ENCODE measurements at places on chromosomes 12 and 14.

GRCh38 chr12:100460702-100461101, 13.0 kb upstream of the NR1H4 start:
- DNase-seq = no peak

DNA sequence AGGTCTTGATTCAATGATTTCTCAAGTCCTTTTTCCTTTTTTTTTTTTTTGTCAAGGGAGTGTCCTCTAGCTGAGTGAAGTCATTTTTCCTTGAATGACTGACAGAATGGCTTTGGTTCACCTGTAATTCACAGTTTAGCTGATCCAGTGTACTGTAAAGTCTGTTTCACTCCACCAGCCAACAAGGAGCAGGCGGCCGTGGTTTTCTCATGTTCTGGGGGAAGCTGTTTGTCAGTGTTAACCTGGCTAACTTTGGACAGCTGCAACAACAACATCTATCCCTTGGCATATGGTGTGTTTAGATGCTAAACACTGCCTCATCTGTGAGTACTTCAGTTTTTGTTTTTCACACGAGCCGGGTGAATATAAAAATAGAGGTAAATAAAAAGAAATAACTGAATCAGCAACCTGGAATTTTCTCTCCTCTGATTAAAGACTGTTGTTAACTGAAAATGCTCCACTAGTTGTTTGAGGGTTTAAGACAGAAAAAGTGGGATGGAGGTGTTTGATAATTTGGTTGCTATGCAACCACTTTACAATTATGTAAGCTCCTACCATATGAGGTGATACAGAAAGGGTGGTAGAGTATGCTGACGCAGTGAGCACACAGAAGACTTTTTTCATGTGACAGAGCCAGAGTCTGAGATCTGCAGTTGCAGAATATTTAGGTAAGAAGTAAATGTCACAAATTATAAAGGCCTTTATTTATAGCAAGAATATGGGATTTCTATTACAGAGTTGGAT, 50.3 kb upstream of the SLC2A13 start:
- DNase-seq = no peak

GRCh38 chr12:88238406-88238805, 96.3 kb downstream of the TMTC3 start:
- no peak for DNase-seq

DNA sequence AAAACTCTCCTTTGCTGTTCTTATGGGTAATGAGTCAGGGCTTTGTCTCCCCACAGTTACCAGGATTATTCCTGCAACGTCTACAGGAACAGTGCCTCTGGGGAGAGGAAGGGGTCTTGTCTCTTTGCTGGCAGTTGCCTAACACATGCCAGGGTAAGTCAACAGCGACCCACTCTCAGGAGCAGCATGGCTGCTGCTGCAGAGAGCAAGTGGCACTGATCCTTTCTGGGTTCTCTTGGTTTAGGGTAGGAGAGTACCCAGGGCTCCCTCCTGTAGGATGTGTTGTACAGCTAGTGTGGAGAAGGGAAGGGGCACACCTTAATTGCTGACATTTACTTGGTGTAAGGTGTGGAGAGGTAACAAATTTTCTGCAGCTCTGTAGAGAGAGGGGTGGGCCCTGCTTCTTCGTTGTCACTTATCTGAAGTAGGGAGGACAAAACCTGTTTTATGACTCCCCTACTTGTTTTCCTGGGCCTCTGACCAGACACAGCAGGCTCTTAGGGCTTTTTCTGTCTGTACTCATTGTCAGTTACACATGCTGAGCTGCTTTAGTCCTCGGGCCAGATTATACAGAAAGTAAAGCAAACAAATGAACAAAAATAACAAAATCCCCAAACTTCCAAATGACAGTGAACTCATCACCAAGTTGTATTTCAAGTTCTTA, 168.2 kb downstream of the ACSS3 start:
- no peak for DNase-seq

GRCh38 chr12:94091624-94092023, 56.8 kb upstream of the PLXNC1 start:
- DNase-seq = no peak

GRCh38 chr14:61077951-61078720, 97.1 kb downstream of the SLC38A6 start:
- no peak for DNase-seq

- DNase-seq = no peak
Measured at GRCh38 chr12:15186597-15186996, 34.6 kb downstream of the RERG start.

DNA sequence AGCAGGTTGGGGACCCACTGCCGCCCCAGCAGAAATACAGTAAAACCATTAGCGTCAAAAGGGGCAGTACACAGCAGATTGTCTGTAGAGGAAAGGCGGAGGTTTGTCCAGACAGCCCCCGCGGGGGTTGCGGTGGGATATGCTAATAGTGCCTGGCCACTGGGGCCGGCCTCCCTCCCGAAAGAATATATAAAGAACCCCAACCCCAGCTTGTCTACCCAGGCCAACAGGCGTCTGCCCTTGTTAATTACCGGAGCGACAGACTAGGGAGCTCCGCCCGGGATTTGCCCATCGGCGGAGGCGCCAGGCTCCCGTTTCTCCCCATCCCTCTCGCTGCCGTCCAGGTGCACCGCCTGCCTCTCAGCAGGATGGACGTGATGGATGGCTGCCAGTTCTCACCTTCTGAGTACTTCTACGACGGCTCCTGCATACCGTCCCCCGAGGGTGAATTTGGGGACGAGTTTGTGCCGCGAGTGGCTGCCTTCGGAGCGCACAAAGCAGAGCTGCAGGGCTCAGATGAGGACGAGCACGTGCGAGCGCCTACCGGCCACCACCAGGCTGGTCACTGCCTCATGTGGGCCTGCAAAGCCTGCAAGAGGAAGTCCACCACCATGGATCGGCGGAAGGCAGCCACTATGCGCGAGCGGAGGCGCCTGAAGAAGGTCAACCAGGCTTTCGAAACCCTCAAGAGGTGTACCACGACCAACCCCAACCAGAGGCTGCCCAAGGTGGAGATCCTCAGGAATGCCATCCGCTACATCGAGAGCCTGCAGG, at the start of gene MYF5:
TSS of gene MYF5 (plus strand) at position 217 of the 774 bp plus-strand sequence. CDS start at position 369, 152 bp downstream.
- DNase-seq = no peak

GRCh38 chr14:69982886-69983285, 103.7 kb downstream of the SMOC1 start:
- DNase-seq = no peak

- DNase-seq = no peak
Measured at GRCh38 chr14:29220072-29220471, 453.5 kb downstream of the FOXG1 start.

GRCh38 chr14:92160619-92161018, 38.9 kb downstream of the CPSF2 start:
- DNase-seq = no peak

- no peak for DNase-seq
Measured at GRCh38 chr12:122067966-122068365, 10.6 kb upstream of the MLXIP start.

- no peak for DNase-seq
Measured at GRCh38 chr14:31966896-31967668, 110.0 kb upstream of the ARHGAP5 start.

GRCh38 chr12:124947561-124948398, 33.3 kb upstream of the UBC start:
- no peak for DNase-seq

DNA sequence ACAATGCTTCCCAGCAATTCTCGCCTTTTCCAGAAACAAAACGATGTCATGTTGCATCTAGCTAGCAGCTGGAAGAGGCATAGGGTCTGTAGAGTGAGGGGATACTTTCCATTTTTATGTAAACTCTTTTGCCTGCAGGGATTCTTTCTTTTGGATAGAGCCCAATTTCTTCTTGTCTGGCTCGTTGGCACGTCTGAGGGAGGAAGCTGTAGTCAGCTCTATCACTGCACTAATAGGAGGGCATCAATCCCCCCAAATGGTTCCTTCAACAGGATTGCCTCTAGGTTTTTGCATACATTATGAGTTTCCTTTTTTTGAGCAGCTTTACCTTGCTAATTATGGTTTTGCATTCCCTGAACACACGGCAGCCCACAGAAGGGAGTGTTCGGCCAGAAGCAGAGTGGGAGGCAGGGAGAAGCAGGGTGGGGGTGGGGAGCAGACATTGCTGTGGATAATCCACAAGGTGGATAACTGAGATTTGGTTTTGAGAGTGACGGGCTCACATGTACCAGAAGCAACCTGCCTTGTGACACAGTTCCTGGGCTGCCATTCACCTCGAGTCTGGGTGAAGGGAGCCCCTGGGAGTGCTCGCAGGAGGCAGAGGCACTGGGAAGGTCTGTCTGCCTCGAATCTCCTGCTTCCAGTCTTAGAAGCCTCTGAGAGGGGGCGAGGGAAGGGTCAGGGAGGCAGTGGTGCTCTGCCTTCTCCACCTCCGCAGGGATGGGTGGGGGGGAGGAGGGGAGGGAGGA, 24.5 kb downstream of the LRTM2 start:
- DNase-seq = no peak

DNA sequence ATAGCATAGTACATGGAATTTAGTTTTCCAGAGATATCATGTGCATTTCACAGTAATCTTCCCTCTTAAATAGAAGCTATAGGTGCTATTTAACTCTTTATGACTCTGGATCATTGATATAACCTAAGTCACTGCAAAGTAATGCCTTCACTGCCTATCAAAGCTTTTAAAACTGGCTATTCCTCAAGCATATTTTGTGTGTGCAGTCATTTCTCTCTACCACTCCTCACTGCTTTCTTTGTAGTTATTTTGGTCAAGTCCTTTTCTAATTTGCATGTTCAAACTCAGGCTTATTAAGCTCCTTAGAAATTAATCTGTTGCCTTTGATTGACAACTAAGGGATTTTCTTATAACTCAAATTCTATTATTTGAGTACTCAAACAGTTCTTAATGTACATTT, 79.4 kb upstream of the PLEKHG7 start:
- DNase-seq = no peak

GRCh38 chr14:73738518-73739173, 24.5 kb upstream of the PNMA1 start:
- no peak for DNase-seq

DNA sequence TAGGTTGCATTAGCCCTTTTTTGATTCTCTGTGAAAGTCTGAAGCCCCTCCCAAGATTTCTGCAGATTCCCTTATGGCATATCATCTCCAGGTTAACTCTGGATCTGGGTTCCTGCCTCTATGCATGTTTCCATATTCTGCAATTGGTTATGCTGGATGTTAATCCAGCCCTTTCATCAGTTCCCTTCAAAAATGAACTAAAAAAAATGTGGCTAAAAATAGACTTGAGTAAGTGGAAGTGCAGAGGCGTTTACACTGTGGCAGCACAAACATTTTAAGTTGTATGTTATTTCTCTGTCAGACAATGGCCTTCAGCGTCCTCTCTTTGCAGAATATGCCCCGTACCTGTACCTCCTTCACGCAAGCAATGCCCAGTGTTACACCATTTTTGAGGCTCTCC, 11.4 kb downstream of the MGST1 start:
- DNase-seq = no peak

DNA sequence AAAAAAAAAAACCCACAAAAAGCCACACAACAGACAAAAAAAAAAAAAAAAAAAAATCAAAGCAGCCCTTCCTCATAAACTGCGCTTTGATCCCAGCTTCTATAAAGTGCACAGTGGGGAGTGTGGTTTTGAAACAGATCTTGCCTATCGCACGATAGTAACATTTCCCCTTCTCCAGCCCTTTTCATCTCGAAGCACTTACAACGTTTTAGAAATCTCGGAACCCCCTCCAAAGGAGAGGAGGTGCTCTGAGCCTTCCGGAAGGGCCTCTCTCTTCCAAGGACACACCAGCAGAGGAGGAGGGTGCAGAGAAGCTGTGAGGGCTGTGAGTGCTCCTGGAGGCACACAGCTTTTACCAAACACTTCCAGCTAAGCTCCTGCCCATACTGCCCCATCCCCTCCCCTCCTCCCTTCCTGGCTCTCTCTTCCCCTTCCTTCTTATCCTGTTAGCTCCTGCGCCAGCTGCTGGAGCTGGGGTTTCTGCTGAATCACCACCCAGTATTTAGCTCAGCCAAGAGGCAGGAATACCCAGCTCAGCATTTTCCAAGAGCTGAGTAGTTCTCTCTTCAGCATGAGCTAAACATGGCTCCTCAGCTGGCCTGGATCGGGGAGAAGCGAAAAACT, 28.4 kb downstream of the SLC7A8 start:
- DNase-seq = no peak

DNA sequence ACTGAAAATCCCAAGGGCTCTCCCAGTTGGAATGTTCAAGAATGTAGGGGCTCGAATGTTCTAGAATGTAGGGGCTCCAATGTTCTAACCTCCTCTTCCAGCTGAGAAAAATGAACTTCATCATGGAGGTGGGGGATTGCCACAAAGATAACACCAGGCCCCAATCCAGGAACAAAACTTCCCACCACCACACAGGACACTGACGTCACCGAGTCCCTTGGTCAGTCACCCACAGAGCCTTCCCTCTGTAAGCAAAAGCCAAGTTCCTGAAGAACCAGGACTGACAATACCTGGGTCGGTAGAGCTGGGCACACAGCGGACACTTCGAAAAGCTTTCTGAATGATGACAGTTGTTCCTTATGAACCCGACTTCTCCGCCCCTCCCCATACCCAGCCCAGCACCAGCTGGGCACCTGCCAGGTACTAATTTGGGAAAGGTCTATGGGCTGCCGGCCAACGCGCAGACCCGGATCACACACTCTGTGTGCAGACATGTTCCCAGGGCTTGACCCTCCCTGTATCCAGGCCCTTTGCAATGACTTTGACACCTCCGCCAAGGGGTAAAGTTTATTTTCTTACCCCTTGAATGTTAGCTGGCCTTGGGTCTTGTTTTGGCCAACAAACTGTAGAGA, 18.9 kb downstream of the ITPK1 start:
- no peak for DNase-seq

DNA sequence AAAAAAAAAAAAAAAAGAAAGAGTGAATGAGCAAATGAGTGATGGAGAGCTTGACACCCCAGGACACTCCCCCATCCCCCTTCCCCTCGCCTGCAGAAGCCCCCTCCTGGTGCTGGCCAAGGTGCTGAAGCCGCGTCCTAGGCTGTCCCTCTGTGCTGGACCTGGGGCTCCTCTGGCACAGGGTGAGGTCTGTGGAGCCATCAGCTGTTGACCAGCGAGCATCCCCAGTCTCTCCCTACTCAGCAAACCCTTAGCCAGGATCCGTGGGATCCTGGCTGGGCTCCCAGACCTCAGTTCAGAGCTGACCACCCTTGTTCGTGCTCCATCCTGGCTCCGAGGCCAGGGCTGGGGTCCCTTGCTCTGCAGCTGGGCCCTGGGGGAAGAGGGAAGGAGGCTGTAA, 5.4 kb upstream of the KIF26A start:
- no peak for DNase-seq

DNA sequence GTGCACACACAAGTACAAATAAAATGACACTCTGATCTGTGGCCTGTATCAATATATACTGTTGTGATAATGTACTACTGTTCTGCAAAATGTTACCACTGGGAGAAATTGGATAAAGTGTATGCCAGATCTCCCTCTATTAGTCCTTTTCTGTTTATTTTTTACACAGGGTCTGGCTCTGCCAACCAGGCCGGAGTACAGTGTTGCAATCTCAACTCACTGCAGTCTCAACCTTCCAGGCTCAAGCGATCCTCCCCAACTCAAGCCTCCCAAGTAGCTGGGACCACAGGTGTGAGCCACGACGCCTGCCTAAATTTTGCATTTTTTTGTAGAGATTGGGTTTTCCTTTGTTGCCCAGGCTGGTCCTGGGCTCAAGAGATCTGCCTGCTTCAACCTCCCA, 1.9 kb downstream of the NT5DC3 start:
- no peak for DNase-seq

GRCh38 chr14:53183611-53184010, 30.5 kb upstream of the DDHD1 start:
- DNase-seq = no peak

Data from stimulated activated CD8-positive, alpha-beta memory T cell treated with anti-CD3 and anti-CD28 coated beads, Interleukin-2, amount 100 ng/mL, for 48 hours (primary cell).